Urinary bladder (tissue), 4 donors: ENCODE measurements at places on chromosomes 5 and 9. TPM values are rescaled to one million over a fixed set of nuclear protein-coding genes. Genes with fewer than 3 reads are reported as not detected.

The C5orf34 gene
- polyA plus RNA-seq = 3.9 TPM

The TSLP gene
- 2.8 TPM for polyA plus RNA-seq

The SLC6A7 gene
- polyA plus RNA-seq = 0.01 TPM

The PCDHGB5 gene
- 4.7 TPM for polyA plus RNA-seq
